Natural killer cell (primary cell): ENCODE measurements at places on chromosomes 16 and 17. TPM values are rescaled to one million over a fixed set of nuclear protein-coding genes. Genes with fewer than 3 reads are reported as not detected.

Gene NXPH3
- not detected for total RNA-seq

DNA sequence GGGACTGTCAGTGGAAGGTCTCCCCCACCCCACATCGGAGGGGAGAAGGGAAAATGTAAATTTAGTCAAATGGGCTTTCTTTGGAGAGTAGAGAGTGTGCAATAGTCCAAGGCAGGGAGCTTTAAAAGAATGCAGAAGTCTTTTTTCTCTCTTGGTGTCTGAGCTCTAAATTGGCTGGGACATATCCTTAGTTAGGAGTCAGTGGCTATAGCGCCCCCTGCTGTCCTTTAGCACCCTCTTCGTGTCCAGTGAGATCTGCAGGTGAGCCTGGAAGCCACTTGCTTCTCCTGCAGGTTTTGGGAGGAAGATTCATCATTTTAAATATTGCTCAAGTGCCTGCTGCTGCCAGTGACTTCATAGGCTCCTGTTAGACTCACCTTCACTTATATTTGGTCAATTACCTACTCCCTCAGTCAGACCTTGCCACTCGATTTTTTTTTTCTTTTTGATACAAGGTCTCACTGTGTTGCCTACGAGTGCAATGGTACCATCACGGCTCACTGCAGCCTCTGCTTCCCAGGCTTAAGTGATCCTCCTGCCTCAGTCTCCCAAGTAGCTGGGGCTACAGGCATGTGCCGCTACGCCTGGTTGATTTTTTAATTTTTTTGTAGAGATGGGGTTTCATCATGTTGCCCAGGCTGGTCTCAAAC is 174.8 kb downstream of the PRKCB start:
- DNase-seq, result peak; percentile 93
- no peak overlapping the region for H3K4me3 ChIP-seq
- H3K27me3 ChIP-seq, result no peaks in the 10 kb centered on the region
- peaks cover 3% of the 10 kb centered on the region for H3K36me3 ChIP-seq
- H3K27ac ChIP-seq, result no peak overlapping the region
- H3K4me1 ChIP-seq, result peaks cover 50% of the 10 kb centered on the region

- H3K4me1 ChIP-seq, result no peaks in the 10 kb centered on the region
- DNase-seq, result peak; percentile 17
- H3K27ac ChIP-seq, result no peak overlapping the region
- no peak overlapping the region for H3K4me3 ChIP-seq
- no peaks in the 10 kb centered on the region for H3K27me3 ChIP-seq
- H3K36me3 ChIP-seq, result no peaks in the 10 kb centered on the region
Measured at GRCh38 chr17:34146440-34147043, 108.5 kb upstream of the CCL2 start.

DNA sequence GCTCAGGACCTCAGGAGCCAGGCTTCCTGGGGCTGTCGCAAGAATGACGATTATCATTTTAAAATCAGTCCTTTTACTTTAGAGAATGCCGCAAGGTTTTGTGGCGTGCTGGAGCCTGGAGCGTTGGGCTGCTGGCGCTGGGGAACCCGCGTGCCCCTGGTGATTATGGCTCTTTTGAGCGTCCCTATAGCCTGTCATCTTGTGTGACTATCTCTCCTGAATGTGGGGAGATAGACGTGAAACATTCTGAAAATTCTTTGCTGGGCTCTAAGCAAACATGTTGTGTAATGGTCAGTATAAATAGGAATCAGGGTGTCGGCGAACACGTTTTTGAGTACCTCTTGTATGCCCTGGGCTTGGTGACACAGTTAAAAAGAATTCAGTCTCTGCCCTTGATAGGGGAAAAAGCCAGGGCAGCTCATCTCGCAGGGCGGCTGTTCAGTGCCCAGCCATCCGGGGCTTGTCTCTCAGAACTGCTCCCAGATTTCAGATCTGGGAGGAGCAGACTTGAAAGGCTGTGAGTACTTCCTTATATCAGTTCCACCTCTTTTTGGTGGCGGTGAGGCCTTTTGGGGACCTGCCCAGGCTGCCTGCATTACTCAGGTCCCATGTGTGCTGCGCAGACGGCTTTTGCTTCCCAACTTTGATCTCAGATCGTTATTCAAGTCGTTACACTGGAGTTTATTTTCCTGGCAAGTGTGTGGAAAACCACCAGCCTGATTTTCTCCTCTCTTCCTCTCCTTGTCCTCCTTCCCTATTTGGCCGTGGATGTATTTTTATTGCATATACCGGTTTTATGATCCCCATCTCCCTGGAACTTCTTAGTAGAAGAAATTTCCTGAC is 973 bp downstream of the SLC7A6 start:
- peaks cover 7% of the 10 kb centered on the region for H3K36me3 ChIP-seq
- peak overlapping the region; percentile 89 for H3K4me3 ChIP-seq
